ENCODE measurements at places on chromosomes 7 and 10.

GRCh38 chr10:95820363-95820762 is 64.4 kb downstream of the ENTPD1 start:
- DNase-seq = peak; percentile 58

DNA sequence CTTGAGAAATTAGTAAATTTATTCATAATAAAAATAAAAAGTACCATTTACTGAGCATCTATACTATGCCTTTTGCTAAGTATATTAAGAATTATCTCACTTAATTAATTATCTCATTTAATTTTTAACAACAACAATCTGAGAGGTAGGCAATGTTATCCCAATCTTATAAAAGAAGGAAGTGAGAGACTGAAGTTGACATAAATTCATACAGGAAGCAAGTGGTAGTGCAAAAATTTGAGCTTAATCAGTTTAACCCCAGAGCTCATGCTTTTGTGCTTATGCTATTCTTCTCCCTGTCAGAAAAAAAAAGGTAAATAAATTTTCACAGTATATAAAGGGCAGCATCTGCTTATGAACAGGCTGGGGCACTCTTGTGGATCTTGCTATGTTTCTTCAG is 2.7 kb upstream of the LIPF start:
- no peak for DNase-seq

DNA sequence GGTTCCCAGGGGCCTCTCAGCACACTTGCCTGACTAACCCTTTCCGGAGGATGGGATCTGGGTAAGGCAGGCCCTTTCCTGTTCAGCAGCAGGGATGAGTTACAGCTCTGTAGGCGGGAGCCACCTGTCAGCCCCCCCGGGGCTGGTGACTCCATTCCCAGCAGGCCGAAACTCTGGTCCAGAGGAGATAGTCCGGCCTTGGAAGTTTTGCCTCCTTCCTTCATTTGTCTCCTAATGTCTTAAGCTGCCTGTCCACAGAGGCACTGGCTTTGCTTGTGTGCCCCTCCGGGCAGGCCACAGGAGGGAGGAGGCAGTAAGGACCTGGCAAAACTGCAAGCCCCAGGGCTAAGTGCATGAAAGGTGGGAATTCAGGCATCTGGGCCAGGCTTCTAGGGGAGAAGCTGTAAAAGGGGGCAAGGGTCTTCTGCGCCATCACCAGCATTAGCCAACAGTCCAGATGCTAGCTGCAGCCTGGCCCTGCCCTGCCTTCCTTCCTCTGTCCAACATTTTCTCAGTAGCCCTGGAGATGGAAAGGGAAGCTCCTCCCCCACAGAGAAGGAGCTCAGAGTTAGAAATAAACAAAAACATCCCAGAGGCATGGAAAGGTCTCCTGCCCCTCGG is 1.2 kb downstream of the ADIRF start:
- DNase-seq = peak; percentile 6

DNA sequence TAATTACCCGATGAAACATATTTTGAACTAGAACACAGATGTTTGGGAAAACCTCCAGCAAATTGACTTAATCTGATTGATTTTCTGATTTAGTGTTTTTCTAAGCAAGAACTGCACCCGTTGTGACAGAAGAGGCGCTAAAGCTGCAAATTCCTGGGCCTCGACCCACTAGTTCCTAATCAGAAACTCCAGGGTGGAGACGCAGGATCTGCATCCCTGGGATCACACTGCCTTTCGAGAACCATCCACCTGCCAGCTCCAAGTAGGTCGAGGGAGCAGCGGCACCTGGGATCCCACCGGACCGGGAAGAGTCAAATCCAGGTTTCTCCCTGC is 136.8 kb upstream of the CDCA7L start:
- DNase-seq = no peak

DNA sequence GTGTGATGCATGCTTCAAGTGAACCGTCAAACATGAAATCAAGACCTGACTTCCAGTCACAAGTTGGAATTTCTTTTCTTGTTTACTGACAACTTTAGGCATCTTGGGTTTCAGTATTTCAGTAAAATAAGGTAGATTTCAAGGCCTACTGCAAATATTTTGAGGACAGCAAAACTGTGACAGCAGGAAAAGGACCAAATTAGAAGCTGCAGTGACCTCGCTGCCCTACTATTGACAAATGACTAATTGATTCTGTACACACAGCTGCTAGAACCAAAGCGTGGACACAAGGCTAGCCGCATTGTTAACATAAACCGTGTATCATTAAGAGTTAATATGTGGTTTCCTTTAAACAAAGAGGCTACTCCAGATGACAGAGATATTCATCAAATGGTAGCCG is 105.7 kb upstream of the SEC61G start:
- DNase-seq = no peak

GRCh38 chr7:129167817-129168216 is 20.6 kb upstream of the SMO start:
- no peak for DNase-seq

DNA sequence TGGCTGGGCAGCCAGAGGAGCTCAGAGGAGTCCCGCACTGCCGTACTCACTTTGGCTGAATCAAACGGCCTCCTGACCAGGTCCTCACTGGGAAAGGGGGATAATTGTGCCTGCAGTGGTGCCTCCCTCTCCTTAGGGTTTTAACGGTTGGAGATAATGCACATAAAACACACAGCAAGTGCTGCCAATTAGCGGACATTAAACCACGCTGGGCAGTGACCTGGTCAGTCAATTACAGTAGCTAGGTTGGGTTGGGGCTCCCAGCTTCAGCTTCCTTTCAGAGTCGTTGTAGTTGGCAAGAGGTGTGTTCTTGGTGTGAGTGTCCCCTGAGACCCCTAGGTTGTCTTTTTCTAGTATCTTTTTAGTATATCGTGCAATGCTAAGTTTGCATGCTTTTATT is 146.6 kb downstream of the C10orf105 start:
- DNase-seq = no peak

DNA sequence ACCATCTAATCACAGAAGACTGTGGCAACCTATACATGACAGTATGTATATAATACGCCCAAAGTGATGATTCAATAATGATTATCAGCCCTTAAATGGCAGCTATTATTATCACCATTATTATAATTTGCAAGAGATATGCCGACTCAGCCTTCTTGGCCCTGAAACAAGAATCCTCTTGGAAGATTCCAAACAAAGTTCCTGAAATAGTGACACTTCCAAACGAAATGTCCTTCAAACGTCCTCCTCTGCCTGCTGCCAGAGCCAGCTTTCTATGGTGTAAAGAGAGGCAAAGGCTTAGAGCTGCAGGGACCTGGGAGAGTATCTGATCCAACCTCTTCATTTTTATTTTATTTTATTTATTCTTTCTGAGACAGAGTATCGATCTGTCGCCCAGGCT is 36.0 kb downstream of the NRAP start:
- DNase-seq = no peak

DNA sequence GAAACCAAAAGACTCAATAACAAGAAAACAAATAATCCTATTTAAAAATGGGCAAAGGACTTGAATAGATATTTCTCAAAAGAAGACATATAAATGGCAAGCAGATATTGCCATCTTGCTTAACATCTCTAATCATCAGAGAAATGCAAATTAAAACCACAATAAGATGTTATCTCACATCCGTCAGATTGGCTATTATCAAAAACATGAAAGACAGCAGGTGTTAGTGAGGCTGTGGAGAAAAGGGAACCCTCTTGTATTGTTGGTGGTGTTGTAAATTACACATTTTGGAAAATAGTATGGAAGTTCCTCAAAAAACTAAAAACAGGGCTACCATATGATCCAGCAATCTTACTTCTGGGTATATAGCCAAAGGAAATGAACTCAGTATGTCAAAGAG is 25.7 kb downstream of the OPALIN start:
- no peak for DNase-seq
